Hair follicle dermal papilla cell (primary cell): ENCODE measurements at places on chromosomes 6 and 20. TPM values are rescaled to one million over a fixed set of nuclear protein-coding genes. Genes with fewer than 3 reads are reported as not detected.

Gene ADGRG6
- 0.32 and 0.36 TPM in 2 replicates for total RNA-seq

Gene OPN5
- total RNA-seq, result not detected in 2 replicates

Gene CNR1
- not detected in 2 replicates for total RNA-seq

Gene TUBB2A
- total RNA-seq, result 120 and 146 TPM in 2 replicates

Gene STMND1
- total RNA-seq, result 0.32 TPM in 1 of 2 replicates, not detected in the other

Gene GFOD1
- 3.6 and 3.7 TPM in 2 replicates for total RNA-seq

Gene DYNLT1
- total RNA-seq, result 39.8 and 49.5 TPM in 2 replicates

Gene SALL4
- under 0.01 and 0.16 TPM in 2 replicates for total RNA-seq

Gene TMEM14A
- total RNA-seq, result 21.4 and 29.0 TPM in 2 replicates

Gene CST7
- not detected in 2 replicates for total RNA-seq

Gene DPPA5
- not detected in 2 replicates for total RNA-seq

Gene SYCP2L
- 0.16 TPM in 1 of 2 replicates, not detected in the other for total RNA-seq

Gene HLA-DPA1
- total RNA-seq, result 6.7 and 12.2 TPM in 2 replicates

Gene OXT
- total RNA-seq, result not detected in 2 replicates

Gene RSPO3
- total RNA-seq, result 13.6 and 14.9 TPM in 2 replicates

Gene AIF1
- total RNA-seq, result not detected in 2 replicates

Gene SLC4A11
- 1.3 and 1.9 TPM in 2 replicates for total RNA-seq

Gene SAMD10
- 0.49 TPM in 2 replicates for total RNA-seq

Gene PXDC1
- total RNA-seq, result 149 and 150 TPM in 2 replicates

Gene HCRTR2
- total RNA-seq, result not detected in 2 replicates

Gene SAMD5
- 1.7 and 3.7 TPM in 2 replicates for total RNA-seq

Gene HS3ST5
- total RNA-seq, result not detected in 2 replicates

Gene LYRM4
- 7.3 and 12.3 TPM in 2 replicates for total RNA-seq

Gene SIRPD
- not detected in 2 replicates for total RNA-seq

Gene GHRH
- total RNA-seq, result not detected in 2 replicates

Gene BTNL2
- not detected in 2 replicates for total RNA-seq

Gene DLK2
- total RNA-seq, result 0.16 TPM in 1 of 2 replicates, not detected in the other

Gene SMOC2
- not detected in 2 replicates for total RNA-seq

Gene ISM1
- total RNA-seq, result 3.2 and 3.4 TPM in 2 replicates

Gene MYBL2
- total RNA-seq, result 3.7 and 4.1 TPM in 2 replicates

Gene LINC00237
- not detected in 2 replicates for total RNA-seq

Gene IL20RA
- total RNA-seq, result 0.49 TPM in 2 replicates
